ENCODE measurements at places on chromosomes 16 and 17. TPM values are rescaled to one million over a fixed set of nuclear protein-coding genes. Genes with fewer than 3 reads are reported as not detected.
A peak's percentile ranks its signal among the peaks of the same experiment; 100 is the strongest.

Gene SLC52A1
- 0.16 TPM for total RNA-seq

Gene PYDC1
- total RNA-seq, result not detected

- peaks cover 53% of the 10 kb centered on the region for H3K27me3 ChIP-seq
- peak within 1 kb of the TSS; percentile 52 for H3K4me3 ChIP-seq
- peaks cover 21% of the 10 kb centered on the region for H3K4me1 ChIP-seq
- peak; percentile 41 for DNase-seq
Observed at GRCh38 chr16:31216422-31217135, at the start of gene PYDC1. TSS of gene PYDC1 (minus strand) at chr16:31217135. CDS start at chr16:31217028, 107 bp downstream.

- no peaks in the 10 kb centered on the region for H3K27me3 ChIP-seq
- no peak for DNase-seq
- H3K36me3 ChIP-seq, result no peaks in the 10 kb centered on the region
- H3K4me3 ChIP-seq, result no peak overlapping the region
- H3K4me1 ChIP-seq, result no peaks in the 10 kb centered on the region
Observed at GRCh38 chr16:49659356-49659755, 196.6 kb downstream of the ZNF423 start.

- H3K27ac ChIP-seq, result no peak overlapping the region
- DNase-seq, result no peak
- H3K4me1 ChIP-seq, result peaks cover 8% of the 10 kb centered on the region
Observed at GRCh38 chr16:22073350-22073749, 19.0 kb upstream of the VWA3A start.

Gene ARL4D
- total RNA-seq, result 2.0 TPM

DNA sequence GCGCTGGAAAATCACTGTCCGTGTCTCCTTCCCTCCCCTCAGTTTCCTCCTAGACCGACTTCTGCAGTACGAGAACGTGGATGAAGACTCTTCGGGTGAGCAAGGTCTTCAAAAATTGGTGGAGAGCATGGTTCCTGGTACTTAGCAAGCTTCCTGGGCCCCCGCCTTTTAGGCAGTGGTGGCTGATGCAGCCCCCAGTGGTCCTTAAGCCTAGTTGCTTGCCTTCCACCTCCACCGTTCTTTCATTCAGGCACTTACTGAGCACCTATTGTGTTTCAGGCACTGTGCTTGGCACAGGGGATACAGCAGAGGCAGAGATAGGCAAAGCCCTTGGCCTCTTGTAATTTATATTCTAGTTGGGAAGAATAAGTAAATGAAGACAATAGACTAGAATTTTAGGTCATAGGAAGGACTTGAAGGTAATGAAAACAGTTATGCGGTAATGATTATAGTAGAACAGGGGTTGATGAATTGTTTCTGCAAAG, 767 bp downstream of the INO80E start:
- peaks cover 46% of the 10 kb centered on the region for H3K36me3 ChIP-seq
- peaks cover 25% of the 10 kb centered on the region for H3K4me1 ChIP-seq
- H3K27me3 ChIP-seq, result no peaks in the 10 kb centered on the region
- no peak for DNase-seq
- peak overlapping the region; percentile 98 for H3K27ac ChIP-seq

- no peak overlapping the region for H3K4me3 ChIP-seq
- DNase-seq, result peak; percentile 30
- H3K27ac ChIP-seq, result no peak overlapping the region
- H3K36me3 ChIP-seq, result peaks cover 27% of the 10 kb centered on the region
- H3K27me3 ChIP-seq, result no peaks in the 10 kb centered on the region
Observed at GRCh38 chr16:68902003-68902968, 59.0 kb downstream of the TANGO6 start.

Gene G6PC1
- not detected for total RNA-seq

Gene TM4SF5
- not detected for total RNA-seq

- DNase-seq, result no peak
- no peak overlapping the region for H3K27ac ChIP-seq
- H3K36me3 ChIP-seq, result peaks cover 9% of the 10 kb centered on the region
- H3K4me1 ChIP-seq, result no peaks in the 10 kb centered on the region
- H3K4me3 ChIP-seq, result no peak overlapping the region
Observed at GRCh38 chr16:1763521-1764511, 7.5 kb downstream of the NME3 start.

DNA sequence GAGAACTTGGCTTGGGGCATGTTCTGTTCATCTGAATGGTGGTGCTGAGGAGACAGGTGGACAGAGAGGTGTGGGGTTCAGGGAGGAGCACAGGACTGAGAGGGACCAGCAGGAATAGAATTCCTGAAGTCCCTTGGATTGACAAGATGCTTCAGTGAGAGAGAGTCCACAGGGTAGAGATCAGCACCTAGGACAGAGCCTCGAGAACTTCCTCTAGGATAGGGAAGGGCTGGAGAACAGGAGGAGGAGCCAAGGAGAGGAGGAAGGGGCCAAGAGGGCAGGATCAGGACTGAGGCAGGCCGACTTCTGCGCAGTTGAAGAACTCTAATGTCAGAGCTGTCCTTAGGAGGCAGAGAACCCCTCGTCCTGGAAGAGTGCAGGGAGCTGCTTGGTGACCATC, 138.4 kb downstream of the PRKCB start:
- H3K36me3 ChIP-seq, result peaks cover 5% of the 10 kb centered on the region
- no peak overlapping the region for H3K27ac ChIP-seq
- no peak for DNase-seq
- H3K4me3 ChIP-seq, result no peak overlapping the region
- H3K27me3 ChIP-seq, result no peaks in the 10 kb centered on the region

Gene TMEM220
- total RNA-seq, result 1.1 TPM

GRCh38 chr16:89828199-89828869, at the start of gene SPIRE2:
TSS of gene SPIRE2 (plus strand) at chr16:89828475. CDS start at chr16:89828551, 76 bp downstream.
- peak; percentile 85 for DNase-seq
- peak within 1 kb of the TSS; percentile 52 for H3K4me3 ChIP-seq
- peaks cover 13% of the 10 kb centered on the region for H3K27me3 ChIP-seq
- H3K27ac ChIP-seq, result no peak within 1 kb of the TSS
- H3K4me1 ChIP-seq, result no peaks in the 10 kb centered on the region
- H3K36me3 ChIP-seq, result no peaks in the 10 kb centered on the region

DNA sequence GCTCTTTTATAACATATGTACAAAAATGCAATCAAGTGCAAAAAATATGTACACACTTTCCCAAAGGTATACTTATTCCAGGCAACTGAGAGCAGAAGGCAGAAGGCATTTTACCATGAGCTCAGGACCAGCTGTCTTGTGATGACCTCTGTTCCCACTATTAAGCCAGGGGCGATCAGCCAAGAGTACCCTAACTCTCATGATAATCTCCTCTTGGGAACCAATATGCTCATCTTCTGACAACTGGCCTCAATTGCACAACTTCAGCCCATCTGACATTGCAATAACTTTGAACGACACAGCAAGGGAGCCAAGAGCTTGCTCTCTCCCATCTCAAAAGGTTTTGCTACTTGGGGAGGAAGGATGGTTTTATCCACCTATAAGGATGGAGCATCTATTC, 471.9 kb downstream of the HS3ST3B1 start:
- DNase-seq, result no peak
- H3K27me3 ChIP-seq, result peaks cover 4% of the 10 kb centered on the region
- H3K36me3 ChIP-seq, result peaks cover 2% of the 10 kb centered on the region
- H3K4me3 ChIP-seq, result no peak overlapping the region

- H3K36me3 ChIP-seq, result no peaks in the 10 kb centered on the region
- H3K27ac ChIP-seq, result no peak overlapping the region
- no peaks in the 10 kb centered on the region for H3K4me1 ChIP-seq
- no peak overlapping the region for H3K4me3 ChIP-seq
- H3K27me3 ChIP-seq, result peaks cover 4% of the 10 kb centered on the region
- DNase-seq, result no peak
Observed at GRCh38 chr17:52233632-52234031, 75.1 kb upstream of the CA10 start.

- no peak overlapping the region for H3K27ac ChIP-seq
- H3K27me3 ChIP-seq, result peaks cover 9% of the 10 kb centered on the region
Observed at GRCh38 chr17:65139101-65139764, 2.1 kb downstream of the RGS9 start.

Data from activated CD4-positive, alpha-beta T cell treated with anti-CD3 and anti-CD28 coated beads for 36 hours (primary cell).